ENCODE measurements at places on chromosomes 6 and 20.

- no peak for DNase-seq
These were observed 4.7 kb downstream of the AGPAT1 start for GRCh38 chr6:32171234-32171633.

- no peak for DNase-seq
These were observed 21.3 kb downstream of the NPEPL1 start for GRCh38 chr20:58713801-58714339.

- no peak for DNase-seq
These were observed 5.3 kb upstream of the ZFP64 start for GRCh38 chr20:52196845-52197244.

GRCh38 chr6:38436726-38437465 is 202.8 kb downstream of the BTBD9 start:
- no peak for DNase-seq

DNA sequence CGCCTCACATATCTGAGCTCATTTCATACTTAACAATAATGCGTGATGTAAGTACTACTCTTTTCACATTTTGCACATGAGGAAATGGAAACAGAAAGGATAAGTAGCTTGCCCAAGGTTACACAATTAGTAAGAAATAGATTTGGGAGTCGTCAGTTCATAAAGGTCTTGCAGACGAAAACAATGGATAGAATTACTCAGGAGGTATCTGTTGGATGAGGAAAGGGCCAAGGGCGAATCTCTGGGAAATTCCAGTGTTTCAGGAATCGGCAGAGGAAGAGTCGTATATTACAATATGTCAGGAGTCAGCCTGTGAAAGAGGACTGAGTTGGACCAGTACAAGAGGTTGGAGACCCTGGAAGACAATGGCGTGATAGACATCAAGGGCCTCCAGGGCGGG is 12.8 kb upstream of the EDN1 start:
- no peak for DNase-seq

- no peak for DNase-seq
These were observed 2.1 kb downstream of the CPNE1 start for GRCh38 chr20:35662551-35662950.

- peak; percentile 30 for DNase-seq
These were observed 935.1 kb downstream of the KIF16B start for GRCh38 chr20:15637950-15638754.

GRCh38 chr20:32582659-32583580 is 2.2 kb downstream of the NOL4L start:
- DNase-seq, result no peak

- DNase-seq, result no peak
These were observed 3.0 kb downstream of the BAK1 start for GRCh38 chr6:33577106-33577535.

- DNase-seq, result no peak
These were observed 40.1 kb upstream of the RNF144B start for GRCh38 chr6:18347021-18347577.

DNA sequence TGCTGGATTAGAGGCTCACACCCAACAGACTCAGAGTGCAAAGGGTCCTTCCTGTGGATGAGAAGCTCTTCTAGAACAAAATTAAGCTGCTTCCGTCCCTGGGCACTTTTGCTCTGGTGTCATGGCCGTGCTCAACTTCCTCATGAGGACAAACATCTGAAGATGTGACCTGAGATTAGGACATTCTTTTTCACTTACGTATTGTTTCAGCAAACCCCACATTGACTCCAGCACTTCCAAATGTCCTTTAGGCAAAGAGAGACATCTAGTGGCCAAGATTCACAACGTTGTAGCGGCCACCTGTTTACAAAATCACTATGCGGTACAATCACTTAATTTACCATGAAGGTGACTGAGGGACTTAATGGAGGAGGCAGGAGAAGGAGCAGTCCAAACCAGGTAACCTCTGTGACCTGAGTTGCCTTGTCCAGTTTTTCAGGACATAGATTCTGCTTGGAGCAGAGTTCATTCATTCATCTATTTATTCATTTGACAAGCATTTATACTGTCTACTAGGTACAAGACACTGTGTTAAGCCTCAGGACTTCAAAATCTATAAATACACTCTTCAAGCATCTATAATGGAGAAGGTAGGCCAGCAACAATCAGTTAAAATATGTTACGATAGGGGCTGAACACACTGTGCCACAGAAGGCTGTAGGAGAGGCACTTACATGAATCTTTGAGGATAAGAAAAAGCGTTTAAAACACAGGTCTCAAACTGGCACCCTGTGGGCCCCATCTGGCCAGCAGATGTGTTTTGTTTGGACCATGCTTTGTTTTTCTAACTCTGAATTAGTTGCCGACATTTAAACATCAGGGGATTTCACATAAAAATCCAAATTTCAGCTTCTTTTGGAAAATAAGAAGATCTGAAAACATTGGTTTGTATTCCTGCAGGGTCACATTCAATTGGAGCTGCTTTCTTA is 5.6 kb upstream of the ADGRF1 start:
- DNase-seq, result peak; percentile 87

DNA sequence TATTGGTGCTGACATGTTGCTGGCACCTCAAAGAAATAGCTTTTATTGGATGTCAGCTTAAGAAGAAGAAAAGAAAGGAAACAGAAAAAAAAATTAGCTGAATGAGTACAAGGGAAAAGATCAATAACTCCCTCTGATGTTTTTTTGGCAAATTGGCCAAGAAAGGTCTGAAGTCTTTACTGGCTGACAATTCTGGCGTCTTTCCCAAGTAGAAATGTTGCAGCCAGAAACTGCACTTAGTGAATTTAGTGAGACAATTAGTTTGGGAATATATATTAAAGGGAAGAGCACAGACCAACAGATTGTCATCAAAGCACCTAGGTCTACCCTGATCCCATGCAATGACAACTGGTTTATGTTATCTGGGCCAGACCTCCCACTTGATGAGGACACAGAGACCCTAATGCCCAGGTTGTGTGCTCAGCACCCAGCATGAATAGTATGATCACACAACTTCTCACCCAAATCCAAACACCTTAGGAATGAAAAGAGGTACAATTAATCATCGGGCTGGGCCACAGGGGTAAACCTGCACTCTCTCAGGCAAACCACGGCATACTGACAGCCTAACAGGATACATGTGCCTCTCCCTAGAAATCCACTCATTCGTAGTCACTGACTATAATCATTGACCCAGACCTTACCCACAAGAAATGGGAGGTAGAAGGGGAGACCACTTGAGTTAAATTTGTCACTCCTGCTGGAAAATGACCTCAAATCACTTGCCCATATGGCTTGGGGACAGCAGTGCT is 612.3 kb upstream of the ARID1B start:
- no peak for DNase-seq

GRCh38 chr6:125489579-125490285 is 188.0 kb upstream of the HDDC2 start:
- DNase-seq, result no peak

- DNase-seq, result no peak
These were observed 108.6 kb downstream of the ESR1 start for GRCh38 chr6:151916075-151916474.

Measured in HFF-Myc (cell line).